ENCODE measurements at places on chromosomes 5 and 9.

GRCh38 chr5:103910786-103911185 is 348.2 kb upstream of the NUDT12 start:
- no peak for DNase-seq

DNA sequence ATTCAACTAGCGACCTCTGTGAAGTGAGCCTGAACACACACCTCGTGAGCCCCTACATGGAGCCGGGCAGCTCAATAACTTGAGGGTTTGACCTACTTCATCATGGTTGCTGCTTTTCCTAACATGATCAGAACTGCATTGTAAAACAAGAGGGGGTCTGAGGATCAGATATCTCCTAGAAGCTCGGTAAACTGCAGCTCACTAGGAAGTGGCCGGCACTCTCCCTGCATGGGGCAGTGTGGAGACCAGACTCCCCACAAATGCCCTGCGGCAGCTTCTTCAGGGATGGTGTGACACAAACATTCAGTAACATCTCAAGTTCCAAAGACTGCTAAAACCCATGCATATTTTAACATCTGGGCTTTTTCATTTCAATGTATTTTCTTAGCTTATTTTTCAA is 18.5 kb downstream of the LHFPL2 start:
- DNase-seq: no peak

DNA sequence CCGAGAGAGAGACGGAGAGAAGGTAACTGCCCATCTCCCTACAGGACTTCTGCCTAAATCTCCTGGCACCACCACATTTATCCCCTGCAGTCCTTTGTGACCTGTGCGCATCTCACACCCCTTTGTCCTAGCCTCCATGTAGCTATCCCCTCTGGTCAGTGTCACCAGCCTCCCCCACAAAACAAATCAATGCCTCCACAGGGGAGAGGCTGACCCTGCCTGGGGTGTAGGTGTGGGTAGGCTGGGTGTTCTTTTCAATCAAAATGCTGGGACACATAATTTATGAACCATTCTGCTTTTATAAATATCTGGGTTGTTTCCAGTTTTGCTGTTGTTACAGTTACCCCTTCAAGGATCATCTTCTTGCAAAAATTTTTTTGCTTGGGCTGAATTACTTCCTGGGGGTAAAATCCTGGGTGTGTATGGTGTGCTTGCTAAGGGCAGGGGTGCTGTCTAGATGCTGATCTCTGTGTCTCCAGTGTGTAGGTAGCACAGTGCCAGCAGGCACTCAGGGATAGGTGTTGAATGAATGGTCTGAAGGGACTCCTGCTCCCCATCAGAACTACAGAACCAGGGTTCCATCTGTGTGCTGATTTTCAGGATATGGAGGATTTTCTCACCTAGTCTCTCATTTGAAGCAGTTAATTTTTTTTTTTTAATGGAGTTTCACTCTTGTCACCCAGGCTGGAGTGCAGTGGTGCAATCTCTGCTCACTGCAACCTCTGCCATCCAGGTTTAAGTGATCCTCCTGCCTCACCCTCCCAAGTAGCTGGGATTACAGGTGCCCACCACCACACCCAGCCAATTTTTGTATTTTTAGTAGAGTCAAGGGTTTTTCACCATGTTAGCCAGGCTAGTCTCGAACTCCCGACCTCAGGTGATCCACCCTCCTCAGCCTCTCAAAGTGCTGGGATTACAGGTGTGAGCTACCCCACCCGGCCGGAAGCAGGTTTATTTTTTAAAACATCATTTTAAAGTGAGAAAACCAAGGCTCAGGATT is at the start of gene GARIN3:
TSS of gene GARIN3 (minus strand) at position 51 of the 1,000 bp plus-strand sequence. CDS start 96 bp downstream, outside the sequence.
- DNase-seq: no peak

GRCh38 chr5:9245071-9245470 is 300.8 kb downstream of the SEMA5A start:
- DNase-seq: no peak

DNA sequence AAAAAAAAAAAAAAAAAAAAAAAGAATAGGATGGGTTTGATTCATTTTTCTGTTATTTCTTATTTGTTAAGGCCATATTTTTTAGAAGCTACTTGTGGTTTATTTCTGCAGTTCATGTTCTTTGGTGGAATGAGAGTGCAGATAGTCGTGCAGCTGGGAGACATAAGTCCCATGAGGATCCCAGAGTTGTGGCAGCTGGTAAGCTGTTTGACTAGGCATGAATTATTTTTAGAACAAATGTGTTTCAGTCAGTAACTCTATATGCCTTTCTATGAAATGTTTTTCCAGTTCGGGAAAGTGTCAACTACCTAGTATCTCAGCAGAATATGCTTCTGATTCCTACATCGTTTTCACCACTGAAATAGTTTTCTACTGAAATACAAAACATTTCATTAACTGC is 5.0 kb upstream of the NIPSNAP3B start:
- no peak for DNase-seq

DNA sequence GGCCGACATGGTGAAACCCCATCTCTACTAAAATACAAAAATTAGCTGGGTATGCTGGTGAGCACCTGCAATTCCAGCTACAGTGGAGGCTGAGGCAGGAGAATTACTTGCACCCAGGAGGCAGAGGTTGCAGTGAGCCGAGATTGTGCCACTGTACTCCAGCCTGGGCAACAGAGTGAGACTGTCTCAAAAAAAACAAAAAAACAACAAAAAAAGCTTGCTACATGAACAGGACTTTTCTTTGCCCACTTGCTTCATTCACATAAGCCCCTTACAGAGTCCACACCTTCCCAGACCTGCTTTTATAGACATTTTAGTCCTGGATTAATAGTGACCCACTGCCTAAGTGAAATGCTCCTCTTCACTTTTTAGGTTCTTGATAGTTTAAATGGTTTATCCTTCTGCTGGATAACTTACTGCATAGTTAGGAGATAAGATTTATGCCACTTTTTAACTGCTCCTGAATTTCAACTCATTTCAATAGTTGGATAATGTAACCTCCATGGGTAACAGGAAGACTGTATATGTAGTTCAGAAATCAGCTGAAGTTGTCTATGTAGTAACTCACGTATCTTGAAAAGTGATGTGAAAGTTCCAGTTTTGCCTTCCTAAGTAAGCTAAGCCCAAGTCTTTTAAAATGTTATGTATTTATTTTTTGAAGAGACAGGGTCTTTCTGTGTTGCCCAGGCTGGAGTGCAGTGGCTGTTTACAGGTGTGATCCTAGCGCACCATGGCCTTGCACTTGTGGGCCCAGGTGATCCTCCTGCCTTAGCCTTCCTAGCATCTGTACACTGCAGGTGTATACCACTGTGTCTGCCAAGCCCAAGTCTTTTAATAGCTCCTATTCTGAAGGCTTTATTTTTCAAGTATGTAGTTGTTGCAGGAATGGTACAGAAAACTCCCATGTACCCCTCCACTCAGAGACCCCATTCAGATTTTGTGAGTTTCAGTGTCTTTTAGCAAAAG is 19.7 kb downstream of the SUB1 start:
- DNase-seq: no peak

GRCh38 chr5:137651022-137651421 is 84.9 kb downstream of the KLHL3 start:
- no peak for DNase-seq

GRCh38 chr5:79560771-79561524 is 47.0 kb upstream of the HOMER1 start:
- no peak for DNase-seq

DNA sequence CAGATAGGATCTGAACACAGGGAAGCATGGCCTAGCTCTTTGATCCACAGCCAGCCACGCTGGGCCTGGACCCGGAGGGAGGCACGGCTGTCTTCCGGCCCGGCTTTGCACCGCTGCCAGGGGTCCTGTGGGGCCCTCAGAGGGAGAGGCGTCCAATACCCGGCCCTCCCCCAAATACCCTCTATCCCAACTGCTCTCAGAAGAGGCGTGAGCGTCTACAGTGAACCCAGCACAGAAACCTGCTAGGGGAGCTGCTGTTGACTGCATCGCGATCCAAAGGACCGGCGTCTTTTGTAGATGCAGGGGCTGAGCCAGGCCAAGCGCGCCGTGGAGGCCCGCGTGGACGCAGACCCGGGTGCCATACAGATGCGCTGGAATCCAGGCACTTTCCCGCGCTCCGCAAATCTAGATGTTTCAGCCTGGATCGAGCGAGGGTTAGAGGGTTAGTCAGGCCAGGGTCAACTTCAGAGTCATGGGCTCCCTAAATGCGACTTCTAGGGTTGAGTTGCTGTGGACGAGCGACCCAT is 1.1 kb upstream of the TCF7 start:
- no peak for DNase-seq

GRCh38 chr5:54186912-54187445 is 123.4 kb downstream of the ARL15 start:
- DNase-seq: no peak

GRCh38 chr9:85536514-85536913 is 205.2 kb downstream of the AGTPBP1 start:
- no peak for DNase-seq

DNA sequence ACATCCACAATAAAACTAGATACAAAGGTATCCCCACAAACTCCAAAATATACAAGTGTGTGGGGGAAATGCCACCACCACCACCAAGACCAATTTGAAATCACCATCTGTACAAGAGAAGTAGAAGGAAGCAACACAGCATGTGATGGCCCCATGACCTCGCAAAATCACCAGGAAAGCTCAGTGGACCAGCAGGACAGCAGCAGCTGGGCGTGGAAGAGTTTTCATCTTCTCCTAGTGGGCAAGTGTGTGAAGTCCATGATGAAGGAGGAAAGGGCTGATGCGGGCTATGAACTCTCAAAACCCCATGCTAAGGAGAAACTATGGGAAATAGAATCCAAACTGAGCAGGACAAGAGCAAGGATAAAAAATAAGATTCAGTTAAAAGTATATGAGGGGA is 58.1 kb downstream of the GOLPH3 start:
- DNase-seq: no peak

DNA sequence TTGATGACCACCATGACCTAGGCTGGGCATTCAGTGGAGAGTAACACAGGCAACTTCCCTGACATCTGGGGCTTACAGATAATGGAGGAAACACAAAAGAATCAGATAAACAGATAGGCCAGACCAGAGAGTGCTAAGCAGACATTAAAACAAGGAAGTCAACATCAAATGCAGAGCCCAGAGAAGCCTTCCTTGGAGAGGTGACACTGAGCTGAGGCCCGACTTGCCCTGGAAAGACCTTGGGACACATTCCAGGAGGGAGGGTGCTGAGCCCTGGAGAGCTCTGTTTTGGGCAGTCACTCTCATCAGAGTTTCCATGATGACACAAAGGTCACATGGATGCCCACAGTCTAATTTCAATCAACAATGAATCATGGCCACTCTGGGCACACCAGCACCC is 31.9 kb upstream of the C5orf58 start:
- no peak for DNase-seq

DNA sequence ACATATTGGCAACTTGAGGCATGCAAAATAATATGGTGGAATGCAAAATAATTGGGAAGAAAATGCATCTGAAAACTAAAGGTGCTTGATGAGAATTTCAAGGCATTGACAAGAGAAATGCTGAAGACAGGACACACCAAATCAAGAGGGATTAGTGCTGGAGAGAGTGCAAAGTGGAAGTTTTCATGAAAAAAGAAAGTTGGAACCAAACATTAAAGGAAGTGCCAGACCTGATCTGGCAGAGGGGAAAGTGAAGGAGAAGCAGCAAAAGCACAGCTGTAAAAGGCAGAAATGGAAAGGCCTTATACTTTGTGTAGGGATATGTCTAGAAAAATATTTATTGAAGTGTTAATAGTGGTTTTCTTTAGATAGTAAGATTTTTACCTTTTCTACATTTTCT is 35.3 kb upstream of the FYB1 start:
- no peak for DNase-seq

DNA sequence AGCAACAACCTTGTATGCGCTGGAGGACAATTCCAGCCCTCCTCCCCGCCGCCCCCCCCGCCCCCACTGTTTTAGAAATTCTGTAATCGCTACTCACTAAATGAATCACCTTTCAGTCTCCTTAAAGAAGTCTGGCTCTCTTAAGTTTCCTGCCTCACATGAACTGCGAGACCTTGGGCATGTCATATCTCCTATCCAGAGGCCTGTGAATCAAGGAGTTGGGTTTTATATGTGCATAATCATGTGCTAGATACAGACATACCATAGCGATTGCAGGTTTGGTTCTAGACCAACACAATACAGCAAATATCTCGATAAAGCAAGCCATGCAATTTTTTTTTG is 337 bp upstream of the DMAC1 start:
- DNase-seq: no peak

- no peak for DNase-seq
Observed at GRCh38 chr5:140734354-140734753, 34.1 kb downstream of the ZMAT2 start.

DNA sequence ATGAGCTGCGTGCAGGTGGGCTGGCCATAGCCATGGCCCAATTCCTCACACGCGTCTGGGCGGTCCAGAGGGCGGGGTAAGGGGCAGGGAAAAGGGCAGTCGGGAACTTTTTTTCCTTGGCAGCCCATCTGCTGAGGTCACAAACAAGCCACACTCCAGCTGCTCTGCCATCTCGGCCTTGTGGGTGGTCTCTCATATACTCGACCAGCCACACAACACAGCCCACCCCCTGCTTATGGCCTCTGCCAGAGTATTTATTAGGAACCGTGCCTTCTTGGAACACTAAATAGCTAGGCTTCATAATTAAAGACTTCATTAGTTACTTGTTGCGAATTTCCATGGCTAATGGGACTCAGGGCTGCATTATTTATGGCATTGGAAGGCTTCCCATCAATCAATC is 98.5 kb upstream of the LHFPL2 start:
- DNase-seq: no peak

DNA sequence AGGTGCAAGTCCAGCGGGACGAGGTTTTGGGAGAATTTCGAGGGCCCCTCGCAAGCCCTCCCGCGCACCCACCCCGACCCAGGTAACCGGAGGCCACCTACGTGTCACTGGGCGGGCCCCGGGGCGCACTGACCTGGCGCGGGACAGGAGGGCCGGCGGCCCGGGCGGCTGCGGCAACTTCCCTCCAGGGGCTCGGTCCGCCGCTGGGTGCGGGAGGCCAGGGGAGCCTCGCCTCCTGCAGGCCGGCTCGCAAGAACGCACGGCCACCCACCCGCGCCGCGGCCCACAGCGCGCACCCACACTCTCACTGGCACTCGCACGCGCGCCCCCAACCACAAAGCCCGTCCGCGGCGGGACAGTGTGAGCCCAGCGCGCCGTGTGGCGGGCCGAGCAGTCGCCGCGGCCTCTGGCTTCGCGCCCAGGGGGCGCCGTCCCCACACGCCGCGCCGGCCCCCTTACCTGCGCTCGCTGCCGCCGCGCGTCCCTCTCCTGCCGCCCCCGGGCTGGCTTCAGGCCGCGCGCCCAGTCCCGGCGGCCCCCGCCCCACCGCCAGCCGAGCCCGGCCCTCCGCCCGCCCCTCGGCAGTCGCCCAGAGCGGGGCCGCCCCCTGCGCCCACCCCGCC is 451 bp downstream of the LPAR1 start:
- no peak for DNase-seq
